ENCODE measurements at places on chromosomes 11 and 22.

DNA sequence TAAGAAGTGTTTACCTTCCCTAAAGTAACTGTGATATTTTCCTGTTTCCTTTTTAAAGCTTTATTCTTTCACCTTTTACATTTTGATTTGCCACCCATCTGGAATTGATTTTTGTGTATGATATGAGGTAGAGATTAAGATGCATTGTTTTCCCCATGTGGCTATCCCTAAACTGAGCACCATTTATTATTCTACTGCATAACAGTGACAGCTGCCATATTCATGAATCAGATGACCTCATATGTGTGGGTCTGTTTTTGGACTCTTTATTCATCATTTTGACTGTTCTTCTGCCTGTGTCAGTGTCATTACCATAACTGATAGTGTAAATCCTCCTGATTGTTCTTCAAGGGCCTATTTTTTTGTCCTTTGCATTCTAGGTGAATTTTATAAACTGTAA lies 50.8 kb downstream of the HIPK3 start:
- peak; percentile 23 for DNase-seq

GRCh38 chr11:126331286-126331685 lies 24.2 kb upstream of the ST3GAL4 start:
- DNase-seq, result no peak

- no peak for DNase-seq
These were observed 109.4 kb downstream of the GRIA4 start for GRCh38 chr11:105719073-105719822.

- peak; percentile 26 for DNase-seq
These were observed 204.5 kb upstream of the NAV2 start for GRCh38 chr11:19508165-19508564.

DNA sequence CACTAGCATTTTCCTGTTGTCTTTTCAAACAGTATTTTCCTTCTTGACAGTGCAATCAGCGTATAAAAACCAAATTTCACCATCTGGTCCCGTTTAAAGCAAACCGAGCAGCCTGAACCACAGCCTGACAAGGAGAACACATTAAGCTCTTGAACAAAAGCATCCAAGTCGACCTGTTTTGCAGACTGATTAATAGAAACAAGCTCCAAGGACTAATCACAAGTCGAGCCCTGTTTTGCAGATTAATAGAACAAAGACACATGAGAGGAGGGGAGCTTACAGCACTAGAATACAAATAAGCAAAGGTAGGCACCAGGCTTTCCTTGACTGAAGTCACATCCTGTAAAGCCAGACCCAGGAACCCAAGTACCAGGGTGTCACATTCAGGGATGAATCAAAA lies 104.8 kb downstream of the MPPED2 start:
- DNase-seq, result no peak

GRCh38 chr11:84663731-84664130 lies 963.4 kb downstream of the DLG2 start:
- DNase-seq, result no peak

- DNase-seq, result no peak
These were observed 14.4 kb downstream of the YWHAH start for GRCh38 chr22:31958625-31959239.

- no peak for DNase-seq
These were observed 5.5 kb downstream of the C11orf24 start for GRCh38 chr11:68266121-68266891.

GRCh38 chr22:20297414-20298109 lies 22.3 kb downstream of the DGCR6L start:
- DNase-seq, result no peak

DNA sequence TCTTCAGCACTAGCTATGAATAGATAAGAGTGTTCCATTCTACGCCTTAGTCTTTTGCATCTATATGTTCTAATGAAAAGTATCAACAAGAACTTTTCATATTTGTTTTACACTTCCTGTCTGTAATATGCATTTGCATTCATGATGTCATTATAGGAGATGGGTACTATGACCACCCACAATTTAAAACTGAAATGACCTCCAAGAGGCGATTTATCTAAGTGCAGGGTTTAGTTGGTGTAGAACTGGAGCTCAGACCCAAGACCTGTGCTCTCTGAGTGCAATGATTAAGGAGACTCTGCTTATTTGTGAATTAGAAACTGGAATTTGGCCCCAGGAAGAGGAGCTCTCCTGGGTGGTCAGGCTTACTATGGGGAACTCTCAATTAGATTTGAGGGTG lies 289.1 kb downstream of the ETS1 start:
- DNase-seq, result no peak

- DNase-seq, result no peak
These were observed 105.2 kb upstream of the SYT13 start for GRCh38 chr11:45391168-45391850.

- no peak for DNase-seq
These were observed 16.4 kb upstream of the OR5AL1 start for GRCh38 chr11:56396047-56396446.

DNA sequence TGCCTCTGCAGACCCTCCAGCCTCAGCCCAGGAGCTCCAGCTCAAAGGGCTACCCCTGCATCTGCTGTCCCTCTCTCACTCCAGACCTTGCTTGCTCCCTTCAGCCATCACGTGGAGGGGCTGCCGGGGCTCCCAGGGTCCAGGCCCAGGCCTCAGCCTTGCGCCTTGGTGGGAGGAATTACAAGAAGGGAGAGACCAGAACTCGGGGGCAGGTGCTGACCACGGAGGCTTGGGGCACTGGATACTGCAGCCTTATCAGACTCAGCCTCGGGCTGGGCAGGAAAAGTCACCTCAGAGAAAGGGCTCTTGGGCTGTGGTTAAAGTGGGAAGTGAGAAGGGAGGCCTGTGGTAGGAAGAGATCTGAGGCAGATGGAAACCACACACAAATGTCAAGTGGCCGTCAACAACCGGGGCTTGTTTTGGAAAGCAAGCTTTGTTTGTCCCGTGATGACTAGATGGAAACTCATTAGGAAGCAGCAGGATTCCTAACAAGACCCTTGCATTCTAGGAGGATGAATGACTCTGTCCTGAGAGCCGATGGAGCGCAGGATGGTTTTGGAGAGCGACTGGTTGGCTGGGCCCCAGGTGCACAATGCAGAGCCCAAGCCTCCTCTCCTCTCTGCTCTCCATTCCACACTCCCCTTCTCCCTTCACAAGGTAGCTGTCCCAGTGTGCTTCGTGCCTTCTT lies 1321.7 kb downstream of the TBC1D22A start:
- no peak for DNase-seq

GRCh38 chr11:43756575-43756974 lies 76.0 kb downstream of the HSD17B12 start:
- peak; percentile 30 for DNase-seq

GRCh38 chr22:45429981-45430775 lies 16.7 kb downstream of the RIBC2 start:
- no peak for DNase-seq

DNA sequence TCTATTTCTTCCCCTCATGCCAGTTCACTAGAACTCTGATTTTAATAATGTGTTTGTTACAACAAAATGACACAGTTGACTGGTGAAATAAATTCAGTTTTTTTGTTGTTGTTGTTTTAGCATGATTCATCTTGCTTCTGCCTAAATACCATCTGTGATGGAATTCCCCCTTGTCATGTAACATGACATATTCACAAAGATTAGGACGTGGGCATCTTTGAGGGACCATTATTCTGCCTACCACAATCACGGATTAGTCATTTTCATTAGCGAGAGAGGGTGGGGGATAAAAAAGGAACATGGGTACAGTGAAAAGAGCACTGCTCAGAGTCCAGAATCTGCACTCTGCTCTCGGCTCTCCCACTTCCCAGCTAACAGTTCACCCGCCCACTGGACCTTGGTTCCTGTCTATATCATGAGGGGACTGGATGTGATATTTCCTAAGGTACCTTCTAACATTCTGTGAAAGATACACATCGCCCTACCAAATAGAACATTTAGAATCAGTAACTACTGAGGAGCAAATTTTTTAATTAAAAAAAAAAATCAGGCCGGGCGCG lies 11.3 kb downstream of the HTATIP2 start:
- peak; percentile 10 for DNase-seq

- no peak for DNase-seq
These were observed 97.7 kb upstream of the TOP3B start for GRCh38 chr22:22080270-22080669.

DNA sequence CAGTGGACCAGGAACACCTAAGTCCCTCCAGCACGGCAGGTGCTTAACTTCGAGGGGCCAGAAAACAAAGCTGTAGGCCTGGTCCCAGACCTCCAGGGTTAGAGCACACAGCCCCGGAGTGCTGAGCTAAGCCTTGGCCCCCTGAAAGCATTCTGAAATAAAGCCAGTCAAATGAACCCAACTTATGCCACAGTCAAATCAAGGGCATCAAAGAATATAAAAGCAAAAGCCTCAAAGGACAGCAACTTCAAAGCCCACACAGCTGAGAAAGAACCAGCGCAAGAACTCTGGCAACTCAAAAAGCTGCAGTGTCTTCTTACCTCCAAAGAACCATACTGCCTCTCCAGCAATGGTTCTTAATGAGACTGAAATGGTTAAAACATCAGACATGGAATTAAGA lies 39.1 kb downstream of the TMEM123 start:
- no peak for DNase-seq

GRCh38 chr11:102447193-102447592 lies 5.4 kb downstream of the TMEM123 start:
- no peak for DNase-seq

- DNase-seq, result peak; percentile 66
These were observed 18.0 kb downstream of the LSP1 start for GRCh38 chr11:1870721-1871466.

DNA sequence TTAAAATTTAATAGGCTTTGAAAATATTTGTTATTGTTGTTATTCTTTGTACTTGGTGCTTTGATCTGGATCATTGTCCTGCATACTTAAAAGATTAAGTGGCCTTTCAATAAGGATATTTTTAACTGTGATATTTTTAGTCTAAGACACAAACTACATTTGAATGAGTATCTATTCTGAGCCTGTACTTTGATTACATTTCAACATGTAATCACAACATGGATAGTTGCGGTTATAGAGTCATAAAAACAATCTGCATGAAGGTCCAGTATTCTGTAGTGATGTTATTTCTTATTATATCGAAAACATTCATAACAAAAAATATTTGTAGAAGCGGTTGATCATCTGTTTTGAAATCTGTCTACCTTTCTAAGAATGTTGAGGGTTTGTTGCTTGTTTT lies 58.6 kb downstream of the HIPK3 start:
- no peak for DNase-seq

GRCh38 chr22:23402275-23403151 lies 177.6 kb downstream of the IGLL1 start:
- DNase-seq, result peak; percentile 69

DNA sequence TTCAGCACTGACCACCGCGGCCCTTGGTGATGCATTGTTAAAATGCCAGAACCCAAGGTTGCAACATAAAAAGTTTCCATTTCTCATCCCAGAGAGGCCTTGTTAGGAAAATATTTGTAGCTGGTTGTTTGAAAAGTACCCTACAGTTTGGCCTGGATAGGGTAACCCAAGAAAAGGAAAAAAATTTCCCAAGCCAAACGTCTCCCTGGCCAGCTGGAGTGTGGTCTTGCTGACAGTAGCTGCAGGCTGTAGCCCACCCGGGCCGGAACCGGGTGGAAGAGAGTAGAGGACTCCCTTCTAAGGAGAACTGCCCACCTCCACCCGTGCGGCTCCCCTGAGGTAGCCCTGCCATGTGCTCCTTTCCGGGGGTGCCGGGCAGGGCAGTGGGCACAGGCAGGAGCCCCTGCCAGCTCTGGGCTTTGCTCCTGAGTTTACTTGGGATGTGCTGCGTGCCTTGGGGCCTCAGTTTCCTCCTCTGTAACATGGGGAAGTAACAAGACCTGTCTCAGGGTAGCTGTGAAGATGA lies 38.5 kb downstream of the IGHMBP2 start:
- DNase-seq, result peak; percentile 36

DNA sequence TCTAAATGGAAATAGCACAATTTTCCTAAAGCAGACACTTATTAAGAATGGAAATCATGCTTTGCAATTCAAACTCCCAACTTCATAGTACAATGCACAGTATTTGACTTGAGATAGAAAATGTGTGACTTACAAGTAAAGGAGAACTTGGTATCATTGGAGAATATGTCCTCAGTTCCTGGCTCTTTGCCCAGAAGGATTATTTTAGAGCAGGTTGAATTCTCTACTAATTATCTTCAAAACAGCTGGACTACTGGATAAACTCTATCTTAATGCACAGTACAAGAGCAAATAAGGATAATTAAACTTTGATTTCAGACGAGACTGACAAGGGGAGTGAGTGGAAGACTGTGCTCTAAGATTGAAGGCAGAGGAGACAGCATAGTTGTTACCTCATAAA lies 839.4 kb downstream of the OPCML start:
- no peak for DNase-seq

GRCh38 chr11:102800767-102801166 lies 2.8 kb upstream of the MMP1 start:
- DNase-seq, result peak; percentile 30

DNA sequence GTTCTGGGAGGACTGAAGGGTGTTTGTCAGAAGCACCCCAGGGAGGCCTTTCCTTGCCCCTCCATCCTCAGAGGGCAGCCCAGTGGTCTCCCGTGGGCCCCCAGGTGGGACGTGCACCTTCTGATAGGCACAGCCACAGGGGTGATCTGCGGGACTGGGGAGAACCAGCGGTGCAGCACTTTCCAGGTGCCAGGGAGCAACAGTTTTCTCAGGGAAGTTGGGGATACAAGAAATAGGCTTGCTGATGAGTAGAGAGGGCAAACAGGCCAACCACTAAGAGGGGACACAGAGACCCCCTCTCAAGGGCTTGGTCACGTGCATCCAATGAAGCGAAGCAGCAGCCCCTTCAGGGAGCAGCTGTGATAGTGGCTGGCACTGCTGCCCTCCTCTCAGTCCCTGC lies 107.1 kb upstream of the BID start:
- DNase-seq, result no peak

DNA sequence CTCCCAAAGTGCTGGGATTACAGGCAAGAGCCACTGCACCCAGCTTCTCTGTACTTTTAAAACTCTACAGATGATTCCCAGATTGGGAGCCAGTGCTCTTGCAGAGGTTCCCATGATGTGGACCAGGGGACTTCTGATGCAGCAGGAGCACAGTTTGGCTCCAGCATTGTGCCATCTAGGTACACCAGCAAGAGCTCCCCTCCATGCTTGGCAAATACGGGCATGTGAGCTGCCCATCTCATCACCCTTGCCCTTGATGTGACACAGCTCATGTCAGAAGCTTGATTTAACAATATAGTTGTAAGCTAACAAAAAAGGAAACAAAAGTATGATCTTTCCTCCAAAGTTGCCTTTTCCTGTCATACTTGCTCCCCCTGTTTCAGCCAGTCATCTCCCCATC lies 28.7 kb downstream of the SNU13 start:
- DNase-seq, result no peak

DNA sequence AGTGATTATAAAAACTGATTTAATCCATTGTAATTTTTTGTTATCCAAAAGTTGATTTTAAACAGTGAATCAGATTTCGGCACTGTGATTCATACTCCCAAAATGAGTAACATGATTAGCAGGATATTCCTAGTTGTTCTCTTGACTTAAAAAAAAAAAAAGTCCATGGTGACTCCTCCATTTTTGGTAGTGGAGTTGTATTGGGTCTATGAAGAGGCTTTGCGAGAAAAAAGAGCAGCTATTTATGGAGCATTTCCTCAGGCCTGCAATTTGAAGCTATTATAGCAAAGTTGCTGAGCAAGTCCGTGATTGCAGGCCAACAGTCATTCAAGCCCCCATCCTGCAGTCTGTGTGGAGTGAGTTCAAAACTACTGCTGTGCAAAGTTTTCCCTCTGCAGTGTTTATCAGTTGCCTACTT lies 28.8 kb downstream of the YAP1 start:
- DNase-seq, result peak; percentile 89

GRCh38 chr22:47692811-47693210 lies 930.4 kb downstream of the TBC1D22A start:
- no peak for DNase-seq

- DNase-seq, result no peak
These were observed 6.7 kb downstream of the APLNR start for GRCh38 chr11:57230316-57230715.
